Cardiac septum (tissue), 1 donor: ENCODE measurements at places on chromosomes 7 and 10.
A peak's percentile ranks its signal among the peaks of the same experiment; 100 is the strongest.

GRCh38 chr7:101377189-101377736 lies 14.6 kb downstream of the COL26A1 start:
- no peak for DNase-seq

- no peak for DNase-seq
Measured at GRCh38 chr10:62456611-62457101, 82.5 kb downstream of the ZNF365 start.

- DNase-seq = no peak
Measured at GRCh38 chr7:77542409-77542808, 5.3 kb downstream of the PTPN12 start.

DNA sequence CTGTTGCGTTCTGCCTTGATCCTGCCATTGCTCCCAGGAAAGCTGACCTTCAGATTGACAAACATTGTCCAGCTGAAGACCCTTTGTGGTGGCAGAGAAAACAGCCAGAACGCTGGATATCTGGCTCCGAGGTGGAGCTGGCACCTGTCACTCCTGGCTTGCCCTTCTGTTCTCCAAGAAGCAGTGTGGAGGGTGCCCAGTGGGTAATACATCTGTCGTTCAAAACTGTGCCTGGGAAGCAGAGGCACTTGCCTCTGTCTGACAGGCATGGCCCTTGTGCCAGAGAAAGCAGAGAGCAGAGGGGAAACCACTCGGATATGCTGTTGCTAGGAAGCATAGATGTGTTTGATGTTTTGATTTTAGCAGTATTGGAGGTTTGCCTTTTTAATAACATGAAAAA lies 231.4 kb downstream of the BMPER start:
- DNase-seq = no peak

DNA sequence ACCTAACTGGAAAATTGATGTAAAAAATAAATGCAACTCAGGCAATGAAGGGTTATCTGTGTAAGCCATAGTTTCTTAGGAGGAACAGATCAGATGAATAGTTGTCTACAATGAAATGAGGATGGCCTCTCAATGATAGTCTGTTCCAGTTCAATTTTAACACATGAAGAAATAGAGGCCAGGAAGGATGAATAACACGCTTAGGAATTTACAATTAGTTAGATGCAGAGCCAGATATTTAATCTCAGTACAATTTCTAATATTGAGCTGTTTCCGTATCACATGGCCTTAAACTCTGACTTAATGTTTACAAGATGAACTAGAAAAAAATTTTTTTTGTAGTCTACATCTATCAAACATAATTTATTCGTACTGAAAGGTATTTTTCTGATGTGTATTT lies 176.6 kb downstream of the GALNT11 start:
- DNase-seq = no peak

DNA sequence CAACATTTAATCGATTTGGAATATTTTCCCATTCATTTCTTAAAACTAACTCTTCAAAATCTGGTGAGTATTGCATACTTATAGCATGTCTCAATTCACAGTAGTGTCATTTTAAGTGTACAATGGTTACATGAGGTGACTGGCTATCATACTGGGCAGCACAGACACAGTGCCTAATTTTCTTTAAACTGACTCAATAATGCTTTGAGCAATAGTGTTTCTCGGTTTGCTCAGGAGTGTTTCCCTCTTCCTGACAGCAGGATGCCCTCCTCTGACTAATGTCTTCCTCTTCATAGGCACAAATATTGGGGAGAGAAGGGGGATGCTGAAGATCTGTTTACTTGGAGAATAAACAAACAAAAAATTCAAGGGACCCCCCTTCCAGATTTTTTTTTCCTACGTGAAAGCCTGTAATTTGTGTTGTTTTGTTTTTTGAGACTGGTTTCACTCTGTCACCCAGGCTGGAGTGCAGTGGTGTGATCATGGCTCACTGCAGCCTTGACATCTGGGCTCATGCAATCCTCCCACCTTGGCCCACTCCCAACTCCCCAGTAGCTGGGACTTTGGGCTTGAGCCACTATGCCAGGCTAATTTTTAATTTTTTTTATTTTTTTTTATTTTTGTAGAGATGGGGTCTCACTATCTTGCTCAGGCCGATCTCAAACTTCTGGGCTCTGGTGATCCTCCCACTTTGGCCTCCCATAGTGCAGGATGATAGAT lies 2.2 kb downstream of the MRC1 start:
- DNase-seq = no peak

GRCh38 chr10:103896225-103896624 lies 21.8 kb downstream of the STN1 start:
- DNase-seq = no peak

DNA sequence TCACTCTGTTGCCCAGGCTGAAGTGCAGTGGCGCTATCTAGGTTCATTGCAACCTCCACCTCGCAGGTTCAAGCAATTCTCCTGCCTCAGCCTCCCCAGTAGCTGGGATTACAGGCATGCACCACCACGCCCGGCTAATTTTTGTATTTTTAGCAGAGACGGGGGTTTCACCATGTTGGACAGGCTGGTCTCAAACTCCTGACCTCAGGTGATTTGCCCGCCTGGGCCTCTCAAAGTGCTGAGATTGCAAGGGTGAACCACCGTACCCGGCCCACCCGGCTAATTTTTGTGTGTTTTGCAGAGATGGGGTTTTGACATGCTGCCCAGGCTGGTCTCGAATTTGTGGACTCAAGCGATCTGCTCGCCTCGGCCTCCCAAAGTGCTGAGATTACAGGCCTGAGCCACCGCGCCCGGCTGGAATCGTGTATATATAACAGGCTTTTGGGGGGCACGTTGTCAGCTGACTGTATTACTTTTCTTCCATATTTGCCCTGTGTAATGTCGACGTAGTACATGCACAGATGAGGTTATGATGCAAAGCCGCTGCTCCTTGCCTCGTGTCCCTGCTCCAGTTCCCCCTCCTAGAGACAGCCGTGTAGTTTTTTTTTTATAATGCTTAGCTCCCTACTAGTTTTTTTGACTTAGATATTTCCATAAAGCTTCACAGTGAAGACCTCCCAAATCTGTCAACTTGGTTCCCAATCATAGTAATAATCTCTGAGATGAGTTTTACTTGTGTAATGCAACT lies 883 bp upstream of the TRA2A start:
- no peak for DNase-seq

- DNase-seq = peak; percentile 89
Measured at GRCh38 chr10:6580279-6581029, 378 bp upstream of the PRKCQ start.

- DNase-seq = no peak
Measured at GRCh38 chr7:15688911-15689310, 2.4 kb upstream of the MEOX2 start.

DNA sequence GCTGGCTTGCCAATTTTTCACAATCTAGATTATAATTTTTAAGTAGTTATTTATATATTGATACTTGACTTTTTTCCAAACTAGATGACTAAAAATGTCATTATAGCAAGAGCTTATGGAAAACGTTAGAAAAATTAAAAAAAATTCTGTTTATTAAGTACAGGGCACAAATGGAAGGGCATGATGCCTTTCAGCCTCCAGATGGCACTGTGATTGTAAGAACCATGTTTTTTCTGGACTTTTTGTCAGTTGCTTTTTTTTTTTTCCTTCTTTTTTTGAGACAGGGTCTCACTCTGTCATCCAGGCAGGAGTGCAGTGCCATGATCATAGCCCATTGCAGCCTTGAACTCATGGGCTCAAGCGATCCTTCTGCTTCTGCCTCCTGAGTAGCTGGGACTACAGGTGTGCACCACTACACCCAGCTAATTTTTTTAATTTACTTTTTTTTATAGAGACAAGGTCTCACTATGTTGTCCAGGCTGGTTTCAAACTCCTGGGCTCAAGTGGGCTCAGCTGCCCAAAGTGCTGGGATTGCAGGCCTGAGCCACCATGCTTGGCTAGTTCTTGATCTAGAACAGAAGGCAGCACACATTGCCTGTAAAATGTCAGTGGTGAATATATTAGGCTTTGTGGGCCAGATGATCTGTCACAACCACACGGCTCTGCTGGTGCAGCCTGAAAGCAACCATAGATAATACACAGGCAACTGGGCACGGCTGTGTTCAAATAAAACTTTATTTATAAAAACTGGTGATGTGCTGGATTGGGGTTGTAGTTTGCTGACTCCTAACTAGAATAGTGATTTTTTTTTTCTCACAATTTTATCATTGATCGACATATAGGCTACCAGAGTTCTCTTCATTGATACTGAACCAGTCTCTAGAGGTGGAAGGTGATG lies 27.4 kb downstream of the UCMA start:
- no peak for DNase-seq

- no peak for DNase-seq
Measured at GRCh38 chr10:46317889-46318288, 31.1 kb downstream of the ANTXRL start.

GRCh38 chr7:151046603-151047573 lies 1.4 kb upstream of the ASIC3 start:
- DNase-seq = no peak

DNA sequence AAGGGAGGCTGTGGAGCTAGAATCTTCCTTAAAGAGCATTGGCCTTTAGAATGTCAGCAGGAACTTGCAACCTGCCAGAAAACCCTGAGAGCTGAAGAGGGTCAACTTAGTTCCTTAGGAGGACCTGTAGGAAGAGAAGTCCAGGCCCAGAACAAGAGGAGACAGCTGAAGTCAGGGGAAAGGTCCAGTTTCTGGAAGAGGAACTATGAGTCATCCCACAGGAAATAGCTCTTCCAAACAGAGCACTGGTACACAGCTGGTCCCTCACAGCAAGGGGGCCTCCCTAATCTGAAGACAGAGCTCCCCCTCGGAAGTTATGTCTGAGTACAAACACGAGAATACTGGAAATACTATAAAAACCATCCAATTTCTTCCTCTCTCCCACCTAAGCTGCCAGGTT lies 98.9 kb downstream of the HERPUD2 start:
- no peak for DNase-seq

DNA sequence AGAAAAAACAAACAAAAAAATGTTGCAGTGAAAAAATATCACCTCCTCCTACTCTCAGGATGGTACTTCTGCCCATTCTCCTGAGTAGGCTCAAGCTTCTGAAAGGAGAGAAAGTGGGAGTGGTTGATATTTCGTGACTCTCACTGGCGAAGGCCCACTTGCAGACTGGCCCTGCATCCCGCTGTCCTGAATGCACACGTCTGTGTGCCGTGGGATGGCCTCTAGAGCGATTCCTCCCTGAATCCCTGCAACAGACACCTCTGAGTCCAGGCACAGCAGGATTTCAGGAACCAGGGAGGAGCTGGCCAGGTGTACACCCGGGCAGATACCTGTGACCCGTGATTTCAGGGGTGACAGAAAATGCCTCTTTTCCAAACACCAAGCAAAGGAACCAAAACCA lies 319.2 kb downstream of the DPP6 start:
- no peak for DNase-seq

DNA sequence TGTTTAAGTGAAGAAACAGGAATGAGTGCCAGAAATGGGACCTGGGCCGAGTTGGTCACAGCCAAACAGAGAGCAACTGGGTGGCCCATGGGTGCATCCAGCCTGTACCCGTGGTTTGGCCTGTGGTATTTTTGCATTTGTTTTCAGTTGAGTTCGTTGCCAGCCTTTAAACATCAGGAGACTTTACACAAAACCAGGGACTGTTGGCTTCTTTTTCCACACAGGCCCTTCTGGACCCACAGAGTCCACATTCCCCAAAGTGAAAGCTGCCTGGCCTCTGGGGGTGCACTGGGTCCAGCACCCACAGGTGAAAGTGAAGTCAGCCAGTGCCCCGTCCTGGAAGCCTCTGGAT lies 54.1 kb upstream of the TNS3 start:
- no peak for DNase-seq

GRCh38 chr7:84914598-84914997 lies 272.3 kb downstream of the SEMA3D start:
- no peak for DNase-seq
